ENCODE measurements at places on chromosomes 16 and 17. TPM values are rescaled to one million over a fixed set of nuclear protein-coding genes. Genes with fewer than 3 reads are reported as not detected.

The MFAP4 gene
- 42.9 TPM for total RNA-seq

The EPOP gene
- 0.46 TPM for total RNA-seq

The CENPX gene
- 27.8 TPM for total RNA-seq

The MYOCD gene
- total RNA-seq = 33.7 TPM

The HSPB9 gene
- total RNA-seq = 0.11 TPM

The NDRG4 gene
- total RNA-seq = 290 TPM

The KRT40 gene
- not detected for total RNA-seq

The SPATA32 gene
- total RNA-seq = not detected

The GINS2 gene
- total RNA-seq = 0.81 TPM

The BAIAP3 gene
- 3.7 TPM for total RNA-seq

The C1QL1 gene
- 7.3 TPM for total RNA-seq

The ZNF668 gene
- 4.4 TPM for total RNA-seq

The PRAC1 gene
- not detected for total RNA-seq

The SKAP1 gene
- 0.70 TPM for total RNA-seq

The KRTAP2-1 gene
- not detected for total RNA-seq

The SKA2 gene
- 32.7 TPM for total RNA-seq

The PERCC1 gene
- 0.32 TPM for total RNA-seq

The DNAI2 gene
- total RNA-seq = not detected

The CSHL1 gene
- not detected for total RNA-seq

The TPSB2 gene
- total RNA-seq = 10.1 TPM

The C17orf100 gene
- total RNA-seq = 0.48 TPM

The KIF2B gene
- total RNA-seq = not detected

The G6PC1 gene
- total RNA-seq = not detected

The NKD1 gene
- 0.16 TPM for total RNA-seq

The SLC38A8 gene
- 0.78 TPM for total RNA-seq

The PRSS33 gene
- not detected for total RNA-seq

The CLEC18C gene
- not detected for total RNA-seq

The TLCD3B gene
- not detected for total RNA-seq

The KRT23 gene
- not detected for total RNA-seq

The NTN1 gene
- total RNA-seq = 19.4 TPM

The DNAH17 gene
- not detected for total RNA-seq

The MYH3 gene
- 0.22 TPM for total RNA-seq

The UBE2O gene
- 35.9 TPM for total RNA-seq

The HOXB4 gene
- 0.75 TPM for total RNA-seq

The ITGAD gene
- total RNA-seq = not detected

The SLC16A5 gene
- 6.5 TPM for total RNA-seq

The TBC1D3G gene
- not detected for total RNA-seq

The CDH15 gene
- not detected for total RNA-seq

The CD68 gene
- 32.0 TPM for total RNA-seq

The TMEM204 gene
- 28.9 TPM for total RNA-seq

The PIPOX gene
- total RNA-seq = 1.00 TPM

The HBA1 gene
- 110 TPM for total RNA-seq

The FA2H gene
- total RNA-seq = 0.16 TPM

Measured in Right ventricle myocardium superior (tissue), 1 donor.